ENCODE measurements at places on chromosomes 2 and 18.
A peak's percentile ranks its signal among the peaks of the same experiment; 100 is the strongest.

GRCh38 chr2:159224061-159224813 lies 62.3 kb downstream of the WDSUB1 start:
- DNase-seq, result no peak

GRCh38 chr2:188219541-188219940 lies 72.1 kb upstream of the GULP1 start:
- DNase-seq, result no peak

DNA sequence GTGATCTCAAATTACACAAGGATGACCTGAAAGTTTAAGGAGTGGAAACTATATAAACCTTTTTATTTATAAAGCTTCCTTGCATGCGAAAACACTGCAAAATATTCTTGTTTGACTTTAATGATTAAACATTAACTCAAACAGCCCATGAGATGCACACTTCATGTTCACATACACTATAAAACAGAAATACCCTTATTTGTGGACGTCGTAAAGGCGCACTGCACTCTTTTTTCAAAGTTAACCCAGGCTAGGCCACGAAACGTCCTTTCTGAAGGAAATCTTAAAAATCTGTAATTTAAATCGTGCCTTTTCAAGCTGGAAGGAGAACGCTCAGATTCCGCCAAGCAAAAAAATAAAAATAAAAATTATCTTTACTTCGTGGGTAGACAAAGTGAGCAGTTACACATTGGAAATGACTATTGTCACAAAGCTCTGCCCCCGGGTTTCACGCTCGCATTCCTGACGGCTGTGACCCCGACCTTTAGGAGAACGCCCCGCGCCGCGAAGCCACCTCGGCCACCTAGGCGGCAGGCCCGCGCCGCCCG lies 728 bp downstream of the FAM168B start:
- DNase-seq, result no peak

DNA sequence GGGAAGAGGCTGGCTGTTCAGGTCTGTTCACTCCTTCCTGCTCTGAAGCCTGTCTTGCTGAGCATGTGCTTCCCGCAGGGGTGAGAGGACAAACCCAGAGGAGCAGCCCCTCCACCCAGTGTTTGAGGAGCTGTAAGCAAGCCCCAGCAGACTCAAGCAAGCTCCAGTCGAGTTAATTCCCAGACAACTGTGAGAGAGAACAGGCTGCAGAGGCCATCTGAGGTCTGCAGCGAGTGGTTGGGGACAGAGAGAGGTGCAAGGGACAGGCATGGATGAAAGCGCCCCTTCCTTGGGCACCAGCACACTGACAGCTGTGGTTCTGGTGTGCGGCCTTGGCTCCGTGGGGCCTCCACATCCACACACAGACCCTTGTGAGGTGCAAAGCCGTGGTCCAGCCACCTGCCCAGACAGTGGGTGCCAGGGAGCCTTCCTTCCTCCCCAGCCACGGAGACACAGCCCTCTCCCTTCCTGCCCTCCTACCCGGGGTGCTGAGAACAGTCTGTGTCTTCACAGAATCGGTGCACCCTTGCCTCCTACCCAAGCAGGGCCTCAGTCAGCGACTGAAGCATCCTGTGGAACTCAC lies 36.2 kb downstream of the MAL start:
- DNase-seq, result peak; percentile 20

- no peak for DNase-seq
Observed at GRCh38 chr18:9861157-9861556, 24.6 kb upstream of the TXNDC2 start.

- DNase-seq, result no peak
Observed at GRCh38 chr2:149630445-149630844, 42.9 kb upstream of the MMADHC start.

GRCh38 chr2:3432067-3432466 lies 52.6 kb downstream of the TRAPPC12 start:
- no peak for DNase-seq

GRCh38 chr18:37299471-37300304 lies 265.9 kb downstream of the CELF4 start:
- no peak for DNase-seq

All from activated CD4-positive, alpha-beta T cell treated with anti-CD3 and anti-CD28 coated beads, Interleukin-2, amount 50 U/mL, for 48 hours (primary cell).